ENCODE measurements at places on chromosomes 3 and 15.

DNA sequence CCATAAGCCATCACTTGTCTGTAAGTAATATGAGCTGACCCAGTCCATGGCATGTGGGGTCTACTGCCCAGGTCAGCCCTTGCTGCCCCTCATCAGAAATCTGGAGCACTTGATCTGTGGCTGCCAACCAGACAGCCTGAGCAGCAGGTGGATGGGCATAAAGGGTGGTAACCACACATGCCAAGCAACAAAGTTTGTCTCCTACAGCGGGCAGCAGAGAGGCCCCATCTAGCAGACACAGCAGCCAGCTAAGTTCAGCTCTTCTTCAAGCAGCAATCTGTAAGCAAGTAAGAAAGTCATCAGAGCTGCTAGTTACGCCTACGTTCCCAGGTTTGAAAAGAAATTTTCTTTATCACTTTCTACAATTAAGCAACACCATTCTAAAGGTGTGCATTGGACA is 27.9 kb downstream of the CHCHD4 start:
- no peak for DNase-seq

GRCh38 chr3:158847452-158847821 is 45.6 kb downstream of the MFSD1 start:
- DNase-seq = no peak

DNA sequence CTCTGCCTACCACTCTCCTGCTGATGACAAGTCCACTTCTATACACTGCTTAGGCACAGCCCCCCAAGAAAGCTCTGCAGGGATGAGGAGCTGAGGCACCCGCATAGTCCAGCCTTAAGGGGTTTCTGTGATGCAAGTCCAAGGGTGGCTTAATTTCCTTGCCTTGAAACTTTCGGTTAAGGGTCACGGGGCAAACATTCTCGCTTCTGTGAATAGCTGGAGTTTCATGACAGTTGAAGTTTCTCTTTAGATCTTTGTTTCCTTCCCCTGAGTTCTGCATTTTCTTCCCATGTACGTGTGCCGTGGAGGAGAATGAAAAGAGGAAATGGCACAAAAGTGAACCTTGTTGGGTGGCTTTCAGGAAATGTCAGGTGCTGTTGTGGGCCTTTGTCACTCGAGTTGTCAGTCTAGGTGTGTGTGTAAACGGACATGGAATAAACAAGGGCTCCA is 7.0 kb downstream of the GPR160 start:
- no peak for DNase-seq

- DNase-seq = no peak
These were observed 18.9 kb downstream of the MELTF start for GRCh38 chr3:197010556-197011351.

- no peak for DNase-seq
These were observed 671.7 kb upstream of the NR2F2 start for GRCh38 chr15:95658799-95659198.

DNA sequence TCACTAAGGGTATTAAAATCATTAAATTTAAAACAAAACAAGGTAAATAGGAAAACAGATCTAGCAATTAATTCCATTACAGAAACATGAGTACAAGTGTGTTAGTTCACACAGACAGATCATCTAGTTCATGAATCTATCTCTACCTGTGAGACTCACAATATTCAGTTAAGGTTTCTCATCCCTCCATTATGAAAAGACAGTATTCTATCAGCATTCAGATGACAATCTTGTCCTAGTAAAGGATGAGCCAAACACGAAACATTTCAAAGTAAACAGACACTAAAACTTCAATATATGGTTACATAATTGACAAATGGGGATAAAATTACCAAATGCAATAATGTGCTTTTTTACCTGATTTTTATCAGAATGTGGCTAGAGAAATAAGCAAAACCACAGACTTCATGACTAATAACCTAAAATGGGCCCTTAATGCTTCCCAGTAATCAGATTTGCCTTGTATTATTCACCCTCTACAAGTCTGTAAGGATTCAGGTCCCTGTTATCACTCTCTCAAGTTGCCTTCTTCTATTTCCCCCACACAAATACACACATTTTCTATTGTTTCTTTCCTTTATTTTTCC is 126.8 kb downstream of the DLG1 start:
- DNase-seq = no peak

DNA sequence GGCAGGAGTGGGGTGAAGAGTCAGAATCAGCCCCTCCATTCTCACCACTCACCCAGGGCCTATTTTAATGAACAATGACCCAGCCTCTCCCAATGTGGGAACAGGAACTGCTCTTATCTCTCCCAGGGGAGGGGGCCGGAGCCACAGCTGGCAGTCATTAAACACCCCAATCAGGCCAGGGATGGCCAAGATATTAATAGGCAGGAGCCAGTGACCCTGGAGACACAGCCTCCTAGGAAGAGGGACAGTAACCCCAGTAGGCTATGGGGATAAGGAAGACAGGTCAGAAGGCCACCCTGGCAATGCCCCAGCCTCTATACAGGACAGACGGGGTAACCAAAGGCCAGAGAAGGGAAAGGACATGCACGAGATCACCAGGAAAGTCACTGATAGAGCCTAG is 38.6 kb downstream of the VIPR1 start:
- DNase-seq = no peak

DNA sequence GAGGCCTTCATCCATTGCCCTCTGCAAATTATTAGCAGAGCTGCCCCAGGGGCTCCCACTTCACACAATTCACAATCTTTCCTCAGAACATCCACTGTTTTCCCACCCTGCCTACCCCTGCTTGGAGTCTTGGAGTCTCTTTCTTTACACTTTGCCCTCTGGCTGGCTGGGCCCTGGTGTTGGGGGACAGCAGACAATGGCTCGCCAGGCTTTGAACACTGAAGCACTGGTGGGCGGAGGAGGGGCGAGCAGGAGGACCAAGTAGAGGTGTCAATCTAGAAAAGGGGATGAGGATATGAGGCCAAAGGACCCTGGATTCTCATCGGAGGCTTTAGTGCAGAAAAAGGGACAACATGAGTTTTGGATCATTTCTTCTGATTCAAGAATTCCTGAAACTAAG is 212.0 kb downstream of the NR1D2 start:
- no peak for DNase-seq

GRCh38 chr15:93241696-93242585 is 152.9 kb upstream of the RGMA start:
- no peak for DNase-seq

GRCh38 chr3:125302932-125303331 is 72.2 kb downstream of the ZNF148 start:
- DNase-seq = no peak

- no peak for DNase-seq
These were observed 13.2 kb downstream of the TSPAN3 start for GRCh38 chr15:77057685-77058084.

DNA sequence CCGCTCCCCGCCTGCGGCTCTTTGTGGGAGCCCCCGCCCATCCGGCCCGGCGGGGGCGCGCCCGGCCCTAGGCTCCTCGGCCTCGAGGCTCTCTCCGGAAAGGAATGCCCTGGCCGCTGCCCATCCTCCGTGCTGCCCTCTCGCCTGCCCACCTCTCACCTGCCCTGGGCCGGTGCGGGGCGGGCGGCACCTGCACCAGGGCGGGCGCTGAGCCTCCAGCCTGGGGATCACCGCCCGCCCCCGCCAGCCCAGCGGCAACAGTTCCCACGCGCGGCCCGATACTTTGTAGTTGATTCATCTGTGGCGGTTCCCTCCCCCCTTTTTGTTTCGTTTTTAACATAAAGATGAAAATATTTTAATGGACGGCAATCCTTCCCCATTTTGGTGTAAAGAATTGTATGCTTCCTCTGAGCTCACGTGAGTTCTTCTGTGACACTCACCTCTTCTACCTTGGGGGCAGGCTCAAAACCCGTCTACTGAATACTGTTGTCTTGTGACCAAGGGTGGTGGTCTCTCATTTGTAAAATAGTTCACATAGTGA is 1.9 kb downstream of the KLF13 start:
- peak; percentile 34 for DNase-seq

GRCh38 chr15:69854521-69855181 is 243.1 kb downstream of the TLE3 start:
- peak; percentile 82 for DNase-seq

- no peak for DNase-seq
These were observed 10.7 kb upstream of the HPS3 start for GRCh38 chr3:149118724-149119123.

GRCh38 chr3:156795890-156796481 is 30.2 kb upstream of the LEKR1 start:
- DNase-seq = no peak

DNA sequence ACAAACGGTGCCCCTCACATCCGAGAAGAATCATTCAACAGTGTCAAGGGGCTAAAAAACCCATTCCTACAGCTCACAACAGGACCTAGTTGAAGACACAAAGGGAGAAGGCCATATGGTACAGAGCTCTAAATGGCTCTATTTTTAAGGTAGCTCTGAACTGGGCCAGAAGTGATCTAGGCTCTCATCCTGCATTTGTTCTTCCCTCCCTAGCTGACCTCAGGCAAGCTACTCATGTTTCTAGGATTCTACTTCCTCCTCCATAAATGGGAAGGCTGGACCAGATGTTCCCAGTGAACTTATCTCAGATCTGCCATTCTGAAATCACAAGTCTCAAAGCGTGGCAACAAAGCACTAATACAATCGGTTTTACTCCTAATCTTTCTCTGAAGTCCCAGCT is 62.3 kb downstream of the CPNE4 start:
- no peak for DNase-seq

GRCh38 chr3:32952369-32953077 is 1.1 kb downstream of the CCR4 start:
- no peak for DNase-seq

DNA sequence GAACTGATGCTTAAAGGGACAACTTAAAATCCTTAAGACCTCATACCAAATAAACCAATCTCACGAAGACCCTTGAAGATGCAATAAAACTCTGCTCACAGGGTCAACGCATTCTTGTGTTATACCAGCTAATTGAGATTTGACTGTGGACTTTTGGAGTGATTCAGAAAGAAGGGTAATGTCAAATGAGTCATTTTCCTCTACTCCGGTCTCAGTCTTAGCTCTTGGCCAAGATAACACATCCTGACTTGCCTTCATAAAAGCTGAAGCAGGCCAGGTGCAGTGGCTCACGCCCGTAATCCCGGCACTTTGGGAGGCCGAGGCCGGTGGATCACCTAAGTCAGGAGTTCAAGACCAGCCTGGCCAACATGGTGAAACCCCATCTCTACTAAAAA is 3.8 kb downstream of the PKM start:
- peak; percentile 56 for DNase-seq

- DNase-seq = no peak
These were observed 134.2 kb downstream of the WNT7A start for GRCh38 chr3:13745636-13746035.

GRCh38 chr3:5188419-5189221 is 1.1 kb downstream of the EDEM1 start:
- no peak for DNase-seq

- DNase-seq = no peak
These were observed 27.1 kb downstream of the KLF15 start for GRCh38 chr3:126329927-126330725.

DNA sequence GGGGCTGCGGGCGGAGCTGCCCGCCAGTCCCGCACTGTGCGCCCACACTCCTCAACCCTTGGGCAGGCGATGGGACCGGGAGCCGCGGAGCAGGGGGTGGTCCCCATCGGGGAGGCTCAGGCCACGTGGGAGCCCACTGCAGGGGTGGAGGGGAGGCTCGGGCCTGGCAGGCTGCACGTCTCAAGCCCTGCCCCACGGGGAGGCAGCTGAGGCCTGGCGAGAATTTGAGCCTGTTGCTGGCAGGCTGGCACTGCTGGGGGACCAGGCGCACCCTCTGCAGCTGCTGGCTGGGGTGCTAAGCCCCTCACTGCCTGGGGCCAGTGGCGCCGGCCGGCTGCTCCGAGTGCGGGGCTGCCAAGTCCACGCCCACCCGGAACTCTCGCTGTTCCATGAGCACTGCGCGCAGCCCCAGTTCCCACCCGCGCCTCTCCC is 34.3 kb downstream of the NKIRAS1 start:
- DNase-seq = no peak

GRCh38 chr3:3196148-3196861 is 16.8 kb upstream of the CRBN start:
- no peak for DNase-seq

GRCh38 chr15:66679657-66680108 is 22.4 kb upstream of the SMAD6 start:
- no peak for DNase-seq

DNA sequence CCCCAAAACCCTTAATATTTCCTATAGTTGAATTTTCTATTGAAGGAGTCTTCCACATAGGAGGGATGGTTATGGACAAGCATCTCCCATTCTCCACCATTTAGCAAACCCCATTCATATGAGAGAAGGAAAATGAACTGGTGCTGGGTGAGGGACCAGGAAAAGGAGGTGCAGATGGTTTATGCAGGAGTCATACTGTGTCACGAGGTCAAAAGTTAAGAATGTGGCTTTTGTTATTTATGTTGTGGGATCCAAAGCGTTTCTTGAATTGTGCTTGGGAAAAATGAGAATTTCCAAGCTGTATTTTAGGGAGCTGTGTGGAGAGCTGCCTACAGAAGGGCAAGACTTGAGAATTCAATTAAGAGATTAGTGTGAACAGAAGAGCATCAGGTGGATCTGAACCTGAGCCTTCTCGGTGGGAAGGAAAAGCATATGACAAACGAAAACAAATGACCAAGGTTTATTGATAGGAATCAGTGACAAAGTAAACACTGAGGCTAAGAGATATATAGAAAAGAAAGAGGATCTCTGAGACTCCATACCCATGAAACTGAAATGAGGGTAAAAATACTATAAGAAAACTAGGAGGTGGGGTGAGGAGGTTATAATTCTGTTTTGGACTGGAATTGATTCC is 473.3 kb upstream of the NR2F2 start:
- DNase-seq = no peak

DNA sequence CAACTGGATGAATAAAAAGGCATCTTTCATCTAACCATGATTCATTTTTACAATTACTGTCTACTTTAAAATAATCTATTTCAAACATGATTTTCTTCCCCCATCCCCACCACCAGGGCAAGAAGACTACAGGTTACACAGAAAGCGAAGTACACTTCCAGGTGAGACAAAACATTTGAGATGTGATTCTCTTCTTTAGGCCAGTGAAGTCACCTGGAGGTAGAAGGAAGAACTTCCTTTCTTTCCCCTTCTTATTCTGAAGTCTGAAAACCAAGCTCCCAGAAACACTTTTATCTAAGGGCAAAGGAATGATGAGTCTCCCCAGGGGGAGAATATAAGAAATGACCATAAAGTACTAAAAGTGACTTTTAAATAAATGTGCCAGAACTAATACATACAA is 36.7 kb downstream of the SHQ1 start:
- no peak for DNase-seq

GRCh38 chr3:171177553-171177952 is 151.0 kb upstream of the SLC2A2 start:
- no peak for DNase-seq

DNA sequence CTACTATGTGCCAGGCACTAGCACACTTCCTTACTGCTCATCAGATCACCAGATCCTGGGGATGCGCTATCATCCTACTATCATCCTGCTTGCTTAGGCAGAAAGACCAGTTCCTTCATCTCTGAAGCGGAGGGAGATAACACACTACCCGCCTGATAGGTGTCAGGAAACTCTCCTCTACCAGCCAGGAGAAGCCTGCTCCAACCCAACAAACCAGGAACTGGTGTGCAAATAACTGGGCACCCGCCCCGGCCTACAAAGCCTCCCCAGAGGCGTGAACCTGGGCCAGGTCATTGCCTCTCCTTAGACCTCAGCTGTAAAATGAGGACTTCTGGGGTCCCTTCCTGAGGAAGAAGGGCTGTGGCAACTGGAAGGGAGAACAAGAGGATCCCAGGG is 61.5 kb downstream of the HOMER2 start:
- no peak for DNase-seq
